ENCODE measurements at places on chromosomes 7 and 10.

GRCh38 chr10:12852687-12853086, 148.8 kb downstream of the CCDC3 start:
- no peak for DNase-seq

DNA sequence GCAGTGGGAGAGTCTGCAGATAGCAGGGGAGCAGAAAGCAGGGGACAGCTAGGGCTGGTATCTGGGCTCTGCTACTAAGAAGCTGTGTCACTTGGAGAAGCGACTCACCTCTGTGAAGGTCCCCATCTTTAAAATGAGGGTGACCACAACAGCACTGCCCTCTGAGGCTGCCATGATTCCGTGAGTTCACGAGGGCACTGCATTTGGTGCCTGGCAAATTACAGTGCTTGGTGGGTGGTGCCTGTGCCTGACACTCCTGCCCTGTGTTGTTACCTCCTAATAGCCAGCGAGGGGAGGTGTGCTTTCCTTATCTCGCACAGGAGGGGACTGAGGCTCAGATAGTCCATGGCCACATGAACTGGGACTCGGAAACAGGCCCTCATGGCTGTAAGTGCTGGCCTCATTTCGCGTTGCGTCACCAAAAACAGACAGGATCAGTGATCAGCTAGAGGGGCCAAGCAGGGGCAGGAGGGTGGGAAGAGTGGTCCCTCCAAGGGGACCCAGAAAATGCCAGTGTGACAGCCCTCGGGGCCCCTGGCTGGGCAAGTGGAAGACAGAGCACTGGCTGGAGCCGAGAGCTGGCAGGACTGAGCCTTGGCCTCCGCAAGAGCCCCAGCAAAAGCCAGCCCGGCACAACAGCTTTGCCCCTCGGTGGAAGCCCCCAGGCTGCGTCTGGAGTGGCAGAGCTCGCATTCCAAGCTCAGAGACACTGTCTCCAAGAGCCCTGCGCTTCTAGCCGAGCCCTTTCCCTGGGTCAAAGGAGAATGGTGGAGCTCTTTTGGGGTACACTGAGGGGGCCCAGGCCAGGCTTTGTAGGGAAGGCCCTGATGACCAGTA, 17.3 kb upstream of the BNIP3 start:
- DNase-seq: no peak

DNA sequence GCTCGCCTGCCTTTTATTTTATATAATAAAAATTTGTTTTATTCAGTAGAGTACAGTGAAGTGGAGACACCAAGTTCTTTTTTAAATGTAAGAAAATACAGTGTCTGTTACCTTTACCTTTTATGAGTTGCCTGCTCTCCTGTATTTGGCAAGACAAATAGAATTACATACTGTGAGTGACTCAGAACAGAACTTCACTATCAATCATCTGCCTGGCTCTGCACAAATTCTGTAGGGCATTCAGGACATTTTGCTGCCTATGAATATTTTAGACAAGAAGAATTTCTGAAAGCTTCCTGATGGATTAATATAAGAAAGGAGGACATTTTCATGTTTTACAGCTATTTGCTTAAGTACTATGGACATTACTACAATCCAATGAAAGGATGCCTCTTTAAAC, 135.4 kb upstream of the PHF14 start:
- no peak for DNase-seq

- no peak for DNase-seq
Measured at GRCh38 chr7:106545275-106545674, 115.7 kb downstream of the CCDC71L start.

DNA sequence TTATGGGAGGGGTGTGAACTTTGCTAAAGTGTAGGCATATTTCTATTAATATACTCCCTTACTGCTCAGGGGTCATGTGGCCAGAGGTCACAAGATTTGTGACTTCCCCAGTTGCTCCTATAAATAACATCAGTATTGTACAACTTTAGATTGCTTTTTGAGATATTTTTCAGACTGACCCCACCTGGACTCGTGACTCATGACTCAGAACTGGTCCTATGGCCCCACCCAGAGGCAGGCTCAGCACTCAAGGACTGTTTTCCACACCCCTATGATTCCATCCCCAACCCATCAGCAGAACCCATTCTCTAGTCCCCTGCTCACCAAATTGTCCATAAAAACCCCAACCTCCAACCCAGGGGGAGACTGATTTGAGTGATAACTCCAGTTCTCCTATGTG, 2.7 kb upstream of the CUL2 start:
- DNase-seq: no peak

GRCh38 chr10:105183536-105183935, 542.4 kb downstream of the SORCS3 start:
- no peak for DNase-seq

DNA sequence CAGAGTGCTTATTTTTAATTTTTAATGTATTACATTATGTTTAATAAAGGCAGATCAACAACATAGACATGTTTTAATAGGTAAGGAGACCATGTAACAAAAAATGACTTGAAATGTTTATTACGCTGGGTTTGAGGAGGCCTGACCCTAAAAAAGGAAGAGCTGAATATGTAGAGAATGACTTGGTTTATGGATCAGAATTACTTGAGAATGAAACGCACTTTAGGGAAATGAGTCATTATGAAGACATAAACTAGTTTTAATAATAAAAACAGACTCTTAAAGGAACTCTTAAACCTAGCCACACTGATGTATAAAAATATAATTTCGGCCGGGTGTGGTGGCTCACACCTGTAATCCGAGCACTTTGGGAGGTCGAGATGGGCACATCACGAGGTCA, 56.5 kb downstream of the CTTNBP2 start:
- DNase-seq: no peak

DNA sequence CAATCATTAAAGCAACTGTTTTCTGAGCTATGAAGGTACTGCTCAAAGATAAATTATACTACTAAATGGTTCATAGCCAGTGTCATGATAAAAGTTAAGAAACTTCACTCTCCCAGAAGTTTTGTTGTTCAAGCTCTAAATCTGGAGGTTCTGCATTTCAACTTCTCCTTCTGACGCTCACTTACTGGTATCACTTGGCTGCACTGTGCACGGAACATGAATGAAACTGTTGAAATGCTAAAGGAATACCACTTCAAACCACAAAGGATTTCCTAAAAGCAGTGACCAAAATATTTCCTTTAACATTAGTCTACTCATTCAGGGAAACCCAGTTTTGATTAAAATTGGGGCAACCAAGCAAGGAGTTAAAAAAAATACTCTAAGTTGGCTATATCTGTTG, 93.6 kb downstream of the UBE2H start:
- no peak for DNase-seq

GRCh38 chr10:31762316-31762715, 166.3 kb downstream of the ARHGAP12 start:
- no peak for DNase-seq

DNA sequence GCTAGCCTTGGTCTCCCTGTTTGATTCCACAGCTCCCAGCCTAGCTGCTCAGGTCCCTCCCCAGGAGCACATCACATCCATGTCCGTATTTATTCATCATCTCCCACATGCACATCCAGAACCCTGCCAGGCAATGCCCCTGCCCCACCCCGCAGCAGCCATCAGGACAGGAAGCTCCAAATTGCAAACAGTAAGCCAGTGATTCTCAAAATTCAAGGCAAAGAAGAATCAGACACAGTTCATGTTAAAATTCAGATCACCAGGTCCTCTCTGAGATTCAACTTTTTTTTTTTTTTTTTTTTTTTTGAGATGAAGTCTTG, 17.7 kb downstream of the LRRC20 start:
- DNase-seq: no peak

- DNase-seq: no peak
Measured at GRCh38 chr10:128068398-128069285, 57.6 kb downstream of the MKI67 start.

GRCh38 chr10:84317174-84317573, 11.2 kb upstream of the CCSER2 start:
- no peak for DNase-seq

DNA sequence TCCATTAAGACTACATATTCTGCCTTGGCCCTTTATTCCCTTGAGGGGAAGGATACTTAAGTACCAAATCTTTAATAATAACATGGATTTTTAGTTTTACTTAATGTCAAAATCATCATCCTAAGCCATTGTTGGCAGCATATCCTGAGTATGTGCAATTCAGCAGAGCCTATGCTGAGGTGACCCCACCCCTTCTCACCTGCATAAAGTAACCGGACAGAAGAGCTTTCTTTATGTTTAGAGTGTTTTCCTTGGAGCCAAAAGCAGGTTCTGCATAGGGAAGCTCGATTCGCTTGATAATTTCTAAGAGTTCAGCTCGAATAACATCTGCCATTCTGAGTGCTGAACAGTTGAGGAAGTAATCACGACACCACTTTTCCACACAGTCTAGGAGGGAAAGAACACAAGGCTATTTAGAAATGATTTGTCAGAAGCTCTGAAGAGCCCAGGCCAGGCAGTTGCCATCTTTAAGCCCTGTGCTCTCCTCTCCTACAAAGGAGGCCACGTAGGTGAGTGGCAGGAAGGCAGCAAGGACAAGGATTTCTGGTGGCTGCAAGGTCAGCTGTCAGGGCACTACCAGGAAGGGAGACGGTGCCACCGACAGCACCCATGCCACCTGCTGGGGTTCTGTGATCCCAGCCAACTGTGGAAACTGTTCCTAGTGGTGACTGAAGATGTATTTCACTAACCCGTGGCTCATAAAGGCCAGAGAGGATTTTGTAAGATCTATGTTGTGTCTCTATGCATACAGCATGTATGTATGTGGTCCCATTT, 15.6 kb downstream of the BCCIP start:
- no peak for DNase-seq

DNA sequence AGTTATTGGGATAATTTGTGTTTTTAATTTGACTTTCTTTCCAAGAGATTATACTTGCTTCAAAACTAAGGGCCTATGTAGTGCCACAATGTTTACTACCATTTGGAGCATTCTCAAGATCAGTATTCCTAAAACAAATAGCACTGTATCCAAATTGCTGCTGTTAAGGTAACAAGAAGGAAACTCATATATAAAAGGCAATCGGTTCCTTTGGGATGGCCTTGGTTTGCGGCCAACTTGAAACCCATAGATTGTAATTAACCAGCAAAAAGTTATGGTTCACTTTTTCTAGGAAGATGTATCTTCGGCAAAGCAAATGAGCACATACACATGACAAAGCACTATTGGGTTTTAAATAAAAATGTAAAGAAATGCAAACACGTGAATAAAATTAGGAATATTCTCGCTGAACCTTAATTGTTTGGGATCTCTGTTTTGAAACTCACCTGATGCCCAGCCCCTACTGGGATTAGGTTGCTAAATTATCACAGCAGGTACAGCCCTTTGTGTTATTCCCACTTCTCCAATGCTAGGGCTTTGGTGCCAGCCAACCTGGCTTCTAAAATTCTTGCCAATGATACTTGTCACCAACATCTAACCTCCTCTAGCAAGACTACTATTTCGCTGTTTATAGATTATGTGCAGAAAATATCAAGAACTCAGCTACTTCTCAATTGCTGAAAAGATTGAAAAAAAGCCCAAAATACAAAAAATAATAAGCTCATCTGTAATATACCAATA, 16.0 kb downstream of the CDNF start:
- DNase-seq: no peak

DNA sequence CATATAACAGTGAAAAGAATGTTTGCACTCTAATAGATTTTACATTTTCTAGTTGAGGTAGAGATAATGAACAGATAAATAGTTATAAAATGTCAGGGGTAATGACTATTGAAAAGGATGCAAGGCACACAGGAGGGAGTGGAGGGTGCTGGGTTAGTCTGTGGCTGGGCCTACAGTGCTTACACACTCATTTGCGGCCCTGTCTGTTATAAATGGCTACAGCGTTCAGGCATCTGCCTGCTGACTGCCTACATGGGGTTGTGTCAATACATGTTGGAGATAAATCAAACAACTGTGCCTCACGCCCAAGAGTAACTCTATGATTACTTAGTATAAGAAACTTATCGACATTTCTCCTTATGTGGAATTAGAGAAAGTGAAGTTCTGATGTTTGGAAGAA, 313.3 kb downstream of the ACTR3B start:
- DNase-seq: no peak

- no peak for DNase-seq
Measured at GRCh38 chr7:86592185-86592584, 51.5 kb upstream of the GRM3 start.

DNA sequence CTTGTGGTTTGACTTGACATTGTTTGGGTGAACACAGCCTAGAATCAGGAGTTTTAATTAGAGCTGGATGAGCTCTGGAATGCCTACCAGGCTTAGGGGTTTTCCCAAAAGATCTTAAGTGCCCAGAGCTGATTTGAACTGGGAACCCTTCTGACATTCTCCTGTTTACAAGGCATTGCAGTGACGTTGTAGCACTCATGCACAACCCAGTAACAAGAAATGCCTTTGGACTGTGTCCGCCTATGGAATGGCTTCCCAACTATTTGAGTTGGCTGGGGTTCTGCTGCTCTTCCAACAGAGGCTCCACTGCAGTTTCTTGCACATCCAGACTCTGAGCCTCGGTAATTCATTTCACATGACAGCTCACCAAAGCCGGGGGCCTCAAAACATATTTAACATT, 76.7 kb upstream of the MKX start:
- no peak for DNase-seq

DNA sequence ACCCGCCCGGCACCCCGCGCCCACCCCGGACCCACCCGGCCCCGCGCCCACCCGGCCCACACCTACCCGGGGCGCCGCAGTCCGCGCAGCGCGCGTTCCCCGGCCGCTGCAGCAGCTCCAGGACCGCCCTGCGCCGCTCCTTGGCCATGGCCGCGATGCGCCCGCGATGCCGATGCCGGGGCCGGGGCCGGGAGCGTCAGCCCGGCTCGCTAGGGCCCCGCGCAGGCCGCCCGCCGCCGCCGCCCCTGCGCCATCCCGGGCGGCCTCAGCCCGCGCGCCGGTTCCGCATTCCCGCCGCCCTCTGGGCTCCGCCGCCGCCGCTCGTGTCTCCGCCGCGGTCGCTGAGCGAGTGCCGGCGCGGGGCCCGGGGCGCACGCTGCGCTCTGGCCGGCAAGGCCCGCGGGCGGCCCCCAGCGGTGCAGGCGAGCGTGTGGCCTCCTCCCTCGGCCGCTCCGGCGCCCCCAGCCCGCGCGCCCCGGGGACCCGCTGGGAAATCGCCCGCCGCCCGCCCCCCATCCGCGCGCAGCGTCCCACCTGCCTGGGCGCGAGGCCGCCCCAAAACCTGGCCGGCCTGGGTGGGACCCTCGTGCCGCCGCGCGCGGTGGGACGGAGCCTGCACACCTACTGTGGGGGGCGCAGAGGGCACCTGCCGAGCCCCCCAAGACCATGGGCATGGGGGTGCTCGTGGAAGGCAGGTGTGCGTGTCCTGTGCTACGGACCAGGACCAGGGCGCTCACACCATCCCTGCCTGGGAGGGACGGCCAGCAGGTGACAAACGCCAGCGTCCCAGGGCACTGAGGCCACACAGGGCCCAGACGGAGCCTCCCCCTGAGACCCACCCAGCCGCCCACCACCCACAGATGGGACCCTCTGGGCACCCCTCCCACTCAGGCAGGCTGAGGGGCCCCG, at the start of gene ADAP1:
Gene ADAP1, minus strand, starts transcription at position 351 of the 909 bp plus-strand sequence. Its CDS starts 203 bp downstream, at position 148.
- DNase-seq: peak; percentile 67

GRCh38 chr10:17443707-17444387, 10.5 kb downstream of the ST8SIA6 start:
- DNase-seq: no peak

- no peak for DNase-seq
Measured at GRCh38 chr7:105315357-105315756, 73.4 kb downstream of the SRPK2 start.
